T-helper 17 cell (primary cell): ENCODE measurements at places on chromosomes 5 and 9.

DNA sequence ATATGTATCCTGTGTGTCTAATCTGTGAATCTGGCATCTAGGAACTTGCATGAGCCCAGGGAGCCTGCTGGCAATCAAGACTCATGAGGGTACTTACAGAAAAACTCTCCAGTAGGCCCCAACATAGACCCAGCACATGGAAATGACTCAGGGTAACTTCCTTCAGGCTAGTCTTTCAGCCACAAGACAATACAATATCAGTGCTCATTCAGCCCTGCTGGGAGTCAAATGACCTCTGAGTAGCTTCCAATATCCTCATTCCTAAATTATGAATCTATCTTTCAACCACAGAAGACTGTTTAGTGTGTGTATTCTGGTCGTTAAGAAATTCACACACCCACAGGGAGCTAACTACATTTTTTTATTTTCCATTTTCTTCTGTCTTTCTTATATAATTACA is 1273.0 kb downstream of the EFNA5 start:
- DNase-seq, result no peak

DNA sequence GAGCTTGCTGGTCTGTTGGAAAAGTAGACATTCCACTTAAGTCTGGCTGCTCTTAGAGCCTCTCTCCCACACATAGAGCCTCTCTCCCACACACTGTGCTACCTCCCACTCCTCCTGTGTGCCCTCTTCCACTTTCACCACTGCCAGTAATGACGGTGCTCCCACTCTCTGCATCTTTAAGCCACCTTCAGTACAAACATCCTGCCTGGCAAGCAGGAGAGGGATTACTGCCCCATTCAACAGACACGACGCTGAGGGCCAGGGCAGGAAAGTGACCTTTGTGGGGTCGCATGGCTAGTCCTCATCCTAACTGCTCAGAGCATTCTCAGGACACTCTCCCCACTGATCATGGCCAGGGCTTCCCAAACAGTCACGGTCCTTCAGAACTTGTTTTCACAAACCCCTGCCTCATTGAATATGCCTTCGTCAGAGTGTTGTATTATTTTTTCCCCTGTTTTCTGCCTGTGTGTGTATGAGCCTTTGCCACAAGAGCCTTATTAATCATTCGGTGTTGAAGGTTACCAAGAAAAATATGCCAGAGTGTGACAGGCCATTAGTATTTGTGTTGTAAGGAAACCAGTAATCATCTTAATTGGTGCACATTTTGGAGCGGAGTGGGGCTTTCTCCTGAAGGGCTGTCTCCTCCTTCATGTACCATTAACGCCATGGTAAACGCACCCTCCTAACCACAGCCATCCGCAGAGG is 87.1 kb upstream of the SAP30L start:
- DNase-seq, result no peak

DNA sequence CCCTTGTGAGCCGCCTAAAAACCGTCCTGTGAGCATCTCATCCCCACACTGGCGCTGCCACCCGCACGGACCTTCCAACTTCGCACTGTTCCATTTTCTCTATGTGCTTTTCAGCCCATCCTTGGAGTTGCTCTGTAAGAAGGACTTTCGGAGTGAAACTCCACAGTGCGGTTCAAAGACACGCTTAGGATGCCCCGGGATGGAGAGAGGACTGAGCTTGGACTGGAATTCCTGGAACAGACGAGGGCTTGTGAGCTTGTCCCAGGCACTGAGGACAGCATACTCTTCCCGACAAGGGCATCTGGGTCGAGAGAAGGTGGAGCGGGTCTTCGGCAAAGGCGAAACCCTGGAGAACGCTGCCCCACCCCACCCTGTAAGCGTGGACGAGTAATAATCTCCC is 187.8 kb downstream of the MEF2C start:
- DNase-seq, result no peak

DNA sequence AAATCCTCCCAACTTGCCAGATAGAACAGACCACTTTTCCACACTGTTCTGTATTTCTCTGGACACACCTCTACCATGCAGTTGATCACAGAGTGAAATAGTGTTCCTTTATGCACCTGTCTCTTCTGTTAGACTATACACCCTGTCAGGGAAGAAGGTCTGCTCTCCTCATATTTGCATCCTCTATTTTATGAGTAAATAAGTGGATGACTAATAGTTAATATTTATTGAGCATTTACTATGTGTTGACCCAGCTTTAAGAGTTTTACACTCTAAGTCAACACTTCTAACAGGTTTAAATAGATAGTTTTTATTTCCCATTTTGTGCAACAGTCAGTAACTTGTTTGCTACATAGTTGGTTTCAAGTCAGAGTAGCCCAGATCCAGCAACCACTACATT is 452.8 kb upstream of the MPDZ start:
- DNase-seq, result no peak

GRCh38 chr9:114270120-114270975 is 52.5 kb upstream of the ORM1 start:
- no peak for DNase-seq

DNA sequence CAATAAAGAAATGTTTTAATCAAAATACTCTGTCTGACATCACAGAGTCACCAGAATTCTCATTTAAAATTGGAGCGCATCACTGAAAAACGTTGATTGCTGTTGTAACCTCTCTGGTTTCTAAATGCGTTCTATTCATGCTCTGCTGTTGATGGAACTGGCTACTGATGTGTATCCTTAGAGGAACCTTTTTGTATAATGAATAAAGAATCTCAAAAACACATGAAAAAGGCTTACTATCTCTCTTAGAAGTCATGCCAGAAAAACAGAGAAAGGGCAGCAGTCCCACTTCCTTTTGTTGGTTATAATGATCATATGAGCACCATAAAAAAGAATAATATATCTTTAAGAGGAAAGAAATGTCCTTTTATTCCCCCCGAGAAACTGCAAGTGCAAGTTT is 615.5 kb downstream of the TLE1 start:
- no peak for DNase-seq

DNA sequence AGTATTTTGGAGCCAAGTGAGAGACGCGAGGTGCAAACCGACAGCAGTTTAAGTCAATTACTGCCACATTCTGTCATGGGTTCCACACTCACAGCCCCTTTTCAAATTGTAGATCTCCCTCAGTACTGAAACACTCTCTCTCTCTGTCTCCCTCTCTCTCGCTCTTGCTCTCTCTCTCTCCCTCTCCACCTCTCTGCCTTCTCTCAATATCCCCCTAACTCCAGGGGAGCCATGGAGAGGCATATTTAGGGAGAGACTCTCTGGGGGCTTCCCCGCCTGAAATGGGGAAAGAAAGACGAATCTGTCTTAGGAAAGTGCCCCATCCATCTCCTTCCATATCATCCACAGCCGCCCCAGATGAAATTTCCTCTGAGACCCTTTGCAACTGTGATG is 1.6 kb downstream of the BRINP1 start:
- no peak for DNase-seq

DNA sequence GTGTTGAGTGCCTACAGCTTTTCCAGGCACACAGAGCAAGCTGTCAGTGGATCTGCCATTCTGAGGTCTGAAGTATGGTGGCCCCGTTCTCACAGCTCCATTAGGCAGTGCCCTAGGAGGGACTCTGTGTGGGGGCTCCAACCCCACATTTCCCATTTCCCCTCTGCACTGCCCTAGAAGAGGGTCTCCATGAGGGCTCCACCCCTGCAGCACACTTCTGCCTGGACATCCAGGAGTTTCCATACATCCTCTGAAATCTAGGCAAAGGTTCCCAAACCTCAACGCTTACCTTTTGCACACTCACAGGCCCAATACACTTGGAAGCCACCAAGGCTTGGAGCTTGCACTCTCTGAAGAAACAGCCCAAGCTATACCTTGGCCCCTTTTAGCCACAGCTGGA is 131.3 kb downstream of the DEPDC1B start:
- DNase-seq, result no peak

GRCh38 chr9:116576386-116576785 is 110.7 kb upstream of the TRIM32 start:
- no peak for DNase-seq

DNA sequence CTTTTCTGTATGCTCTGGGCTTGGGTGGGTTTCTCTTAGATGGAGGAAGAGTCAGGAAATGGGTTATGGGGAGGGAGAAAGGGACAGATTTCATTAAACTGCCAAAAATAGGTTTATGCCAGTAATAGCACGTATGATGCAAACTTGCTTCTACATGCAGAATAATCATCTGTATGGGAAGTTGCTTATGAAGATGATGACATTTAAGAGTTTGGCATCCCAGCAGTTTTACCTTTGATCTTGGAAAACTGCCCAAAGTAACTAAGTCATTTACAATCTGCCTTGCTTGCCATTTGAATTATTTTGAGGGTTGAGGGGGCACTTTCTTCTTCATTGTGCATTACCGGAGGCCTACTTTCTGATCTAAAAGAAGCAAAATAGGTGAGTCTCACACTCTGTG is 282.9 kb upstream of the ANKRD55 start:
- no peak for DNase-seq
